AG10803 (cell line): ENCODE measurements at places on chromosomes 11 and 22.

DNA sequence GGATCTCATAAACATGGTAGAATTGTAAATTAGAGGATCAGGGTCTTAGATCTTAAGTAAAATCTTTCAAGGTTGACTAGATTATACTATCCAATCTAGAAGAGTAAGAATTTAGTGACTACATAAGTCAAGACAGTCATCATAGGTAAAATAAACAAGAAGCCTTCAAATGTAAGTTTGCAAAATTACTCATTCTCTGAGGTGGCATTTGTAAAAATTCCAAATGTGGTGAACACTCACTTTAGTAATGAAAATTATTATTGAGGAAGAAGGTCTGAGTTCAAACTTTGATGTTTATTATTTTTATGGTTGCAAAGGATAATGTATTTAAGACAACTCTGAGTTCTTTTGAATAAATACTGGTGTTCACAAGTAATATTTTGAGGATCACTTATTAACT, 4.6 kb downstream of the HYLS1 start:
- no peak for DNase-seq

- DNase-seq: no peak
Measured at GRCh38 chr11:130721023-130721681, 195.1 kb downstream of the SNX19 start.

- no peak for DNase-seq
Measured at GRCh38 chr11:117074119-117074518, 24.1 kb downstream of the SIK3 start.

- DNase-seq: peak; percentile 94
Measured at GRCh38 chr22:44658311-44658953, 43.6 kb upstream of the PRR5 start.

GRCh38 chr22:30265823-30266444, 717 bp downstream of the OSM start:
- no peak for DNase-seq

GRCh38 chr11:79413268-79413667, 27.6 kb downstream of the TENM4 start:
- DNase-seq: peak; percentile 98

DNA sequence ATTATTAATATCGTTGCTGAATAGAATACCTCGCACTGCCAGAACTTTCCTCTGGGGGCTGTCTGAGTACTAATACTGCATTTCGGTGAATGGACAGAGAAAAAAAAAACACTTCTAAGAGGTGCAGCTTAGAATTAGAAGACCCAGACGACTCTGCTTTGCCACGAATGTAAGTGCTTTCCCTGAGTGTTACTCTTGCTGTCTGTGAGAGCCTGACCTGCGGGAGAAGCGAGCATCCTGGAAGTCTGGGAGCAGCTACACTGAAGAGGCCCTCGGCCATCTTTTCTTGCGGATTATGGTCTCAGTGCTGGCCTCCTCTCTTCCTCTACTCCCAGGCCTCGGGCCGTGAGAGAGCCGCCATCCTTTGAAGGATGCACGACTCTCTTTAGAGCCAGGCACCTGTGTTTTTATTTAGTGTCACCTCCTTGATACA, 94.9 kb downstream of the SCN3B start:
- peak; percentile 39 for DNase-seq

DNA sequence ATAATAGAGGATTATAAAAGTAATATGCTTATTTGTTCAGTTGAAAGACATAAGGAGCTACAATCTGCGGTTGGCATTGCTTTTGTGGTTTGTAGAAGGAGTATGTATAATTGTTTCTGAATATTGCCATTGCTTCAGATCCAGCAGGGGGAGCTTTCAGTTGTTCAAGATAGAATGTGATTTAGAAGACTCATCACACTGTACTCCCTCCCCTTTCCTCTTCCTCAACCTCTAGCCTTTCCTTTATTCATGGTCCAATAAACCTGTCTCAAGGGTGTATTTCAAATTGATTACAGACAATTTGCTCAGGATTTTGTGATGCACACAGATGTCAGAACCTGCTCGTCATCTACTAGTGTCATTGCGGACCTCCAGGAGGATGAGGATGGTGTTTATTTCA, 9.8 kb downstream of the PRMT3 start:
- DNase-seq: peak; percentile 69

DNA sequence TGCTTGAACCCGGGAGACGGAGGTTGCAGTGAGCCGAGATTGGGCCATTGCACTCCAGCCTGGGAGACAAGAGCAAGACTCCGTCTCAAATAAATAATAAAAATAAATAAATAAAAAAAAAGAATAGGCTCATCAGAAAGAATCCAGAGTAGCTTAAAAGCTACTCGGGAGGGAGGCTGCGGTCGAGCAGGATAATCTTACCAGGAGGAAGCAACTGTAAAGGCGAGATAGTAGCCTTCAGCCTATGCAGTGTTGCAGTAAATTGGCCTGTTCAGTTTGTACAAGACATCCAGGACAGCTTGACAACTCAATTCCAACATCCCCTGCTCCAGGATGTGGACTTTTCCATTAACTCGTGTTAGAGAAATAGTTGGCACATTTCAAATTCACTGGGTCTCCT, 1164.7 kb downstream of the LRRC4C start:
- DNase-seq: no peak

- DNase-seq: no peak
Measured at GRCh38 chr11:66267039-66267378, 1.4 kb upstream of the RAB1B start.

GRCh38 chr22:24580276-24580675, 12.6 kb downstream of the LRRC75B start:
- DNase-seq: peak; percentile 93

GRCh38 chr11:58301576-58301975, 33.5 kb upstream of the OR10W1 start:
- peak; percentile 61 for DNase-seq
